Stimulated activated CD8-positive, alpha-beta memory T cell treated with anti-CD3 and anti-CD28 coated beads, Interleukin-2, amount 100 ng/mL, for 1 hour (primary cell): ENCODE measurements at places on chromosomes 7 and 10.

- no peak for DNase-seq
These were observed 66.2 kb upstream of the RHEB start for GRCh38 chr7:151585744-151586393.

DNA sequence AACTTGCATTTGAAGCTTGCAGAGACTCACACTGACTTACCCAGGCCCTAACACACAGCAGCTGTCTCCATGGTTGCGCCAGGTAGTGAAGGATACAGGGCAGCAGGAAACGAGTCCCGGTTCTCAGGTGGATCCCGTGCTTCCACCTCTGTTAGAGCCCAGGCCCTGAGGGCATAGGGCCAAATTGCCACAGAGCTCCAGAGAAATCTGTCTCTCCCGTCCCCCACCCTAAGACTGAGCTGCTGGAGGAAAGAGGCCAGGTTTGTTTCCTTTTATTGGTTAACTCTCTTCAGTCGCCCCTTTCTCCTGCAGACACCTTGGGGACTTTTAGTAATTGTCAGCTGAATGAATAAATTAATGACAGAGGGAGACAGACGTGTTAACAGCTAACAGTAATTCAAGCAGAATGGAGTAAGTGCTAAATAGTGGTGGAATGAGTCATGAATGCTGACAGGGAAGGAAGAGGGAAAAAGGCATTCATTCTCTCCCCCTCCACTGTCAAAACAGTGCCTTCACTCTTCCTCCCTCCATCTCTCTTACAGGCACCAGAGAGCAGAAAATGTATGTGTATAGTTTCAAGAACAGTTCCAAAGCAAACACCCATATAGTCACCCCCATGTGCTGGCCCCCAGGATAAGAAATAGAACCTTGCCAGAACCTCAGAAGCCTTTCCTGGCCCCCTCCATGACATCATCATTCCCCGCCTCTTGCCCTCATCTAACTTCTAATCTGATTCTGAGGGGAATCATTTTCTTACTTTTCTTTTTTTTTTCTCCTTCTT lies 16.8 kb upstream of the DLG5 start:
- DNase-seq: no peak

DNA sequence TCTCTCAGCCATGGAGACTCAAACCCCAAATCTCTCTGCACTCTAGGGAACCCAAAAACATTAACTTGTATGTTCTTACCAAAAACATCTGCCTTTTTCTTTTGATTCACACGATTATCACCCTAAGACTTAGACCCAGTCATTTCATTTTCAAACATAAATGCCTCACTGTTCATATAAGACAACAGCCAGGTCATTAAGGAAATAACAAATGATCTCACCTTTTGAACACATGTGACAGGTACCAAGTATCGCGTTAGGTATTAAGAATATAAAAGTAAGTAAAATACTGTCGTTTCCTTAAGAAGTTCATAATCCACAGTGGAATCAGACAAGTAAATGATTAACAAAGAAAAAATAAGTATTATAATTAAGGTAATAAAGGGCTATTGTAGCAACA lies 8.8 kb downstream of the TM9SF3 start:
- no peak for DNase-seq

GRCh38 chr10:63268149-63268797 lies 135.1 kb downstream of the NRBF2 start:
- no peak for DNase-seq

DNA sequence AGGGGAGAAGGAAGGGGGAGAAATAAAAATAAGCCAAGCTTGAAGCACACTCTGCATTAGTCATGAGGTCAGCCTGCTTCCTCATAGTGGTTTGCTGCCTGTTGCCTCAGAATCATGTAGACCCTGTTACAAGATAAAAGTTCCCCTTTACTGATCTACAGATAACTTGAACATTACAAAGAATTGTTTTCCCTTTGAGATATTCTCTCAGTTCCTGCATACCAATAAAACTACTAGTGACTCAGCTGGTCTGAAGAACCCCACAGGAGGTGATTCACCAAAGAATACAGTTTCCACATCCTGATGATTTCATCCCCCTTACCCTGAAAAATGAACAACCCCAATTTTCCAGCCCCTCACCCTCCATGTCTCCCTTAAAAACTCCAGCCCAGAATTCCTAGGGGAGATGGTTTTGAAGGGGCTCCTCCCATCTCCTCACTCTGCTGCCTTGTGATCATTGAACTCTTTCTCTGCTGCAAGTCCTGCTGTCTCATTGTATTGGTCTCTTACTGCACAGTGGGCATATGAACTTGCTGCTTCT lies 31.5 kb upstream of the NRP1 start:
- no peak for DNase-seq

DNA sequence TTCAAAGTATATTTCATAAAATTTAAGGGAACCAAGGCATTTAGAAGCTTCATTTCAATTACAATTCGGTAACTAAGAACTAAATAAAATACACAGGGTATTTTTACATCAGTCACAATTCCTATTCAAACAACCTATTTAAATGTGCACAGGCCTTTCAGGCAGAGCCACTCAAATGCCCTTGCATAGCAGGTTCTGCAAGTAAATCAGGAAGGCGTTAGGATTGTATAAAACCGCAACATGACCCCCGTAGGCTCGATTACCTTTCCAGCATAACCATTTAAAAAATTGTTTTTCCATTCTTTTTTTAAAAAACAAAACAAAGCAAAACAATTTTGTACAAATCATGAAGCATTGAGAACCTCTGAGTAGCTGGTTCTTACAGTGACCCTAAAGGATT lies 289.9 kb upstream of the SP8 start:
- no peak for DNase-seq

- no peak for DNase-seq
These were observed 108.2 kb downstream of the PIP4K2A start for GRCh38 chr10:22606164-22606614.

- DNase-seq: no peak
These were observed 210.3 kb upstream of the TCF7L2 start for GRCh38 chr10:112739592-112740353.

- no peak for DNase-seq
These were observed 141.9 kb downstream of the PRKG1 start for GRCh38 chr10:51215951-51216834.

DNA sequence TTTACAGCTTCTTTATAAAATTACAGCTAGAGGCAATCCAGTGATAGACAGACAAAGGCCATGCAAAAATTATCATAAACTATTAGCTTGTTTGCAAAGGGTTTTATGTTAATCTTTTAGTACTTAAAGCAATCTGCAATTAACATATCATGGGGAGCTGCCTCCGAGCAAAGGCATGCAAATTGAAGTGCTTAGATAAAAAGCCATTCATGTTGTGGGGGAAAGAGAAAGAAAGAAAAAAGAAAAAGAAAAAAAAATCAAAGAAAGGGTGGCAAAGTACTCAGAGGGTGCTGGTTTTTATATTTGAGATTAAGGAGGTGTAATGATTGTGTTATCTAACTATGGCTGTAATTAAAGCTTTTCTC lies 799.5 kb downstream of the LRMDA start:
- DNase-seq: no peak
